Central memory CD4-positive, alpha-beta T cell (primary cell): ENCODE measurements at places on chromosomes 13 and 19.

- no peak for DNase-seq
Observed at GRCh38 chr19:57803594-57804325, 11.0 kb downstream of the ZNF552 start.

- DNase-seq, result no peak
Observed at GRCh38 chr19:19026299-19026971, 6.9 kb downstream of the SUGP2 start.

DNA sequence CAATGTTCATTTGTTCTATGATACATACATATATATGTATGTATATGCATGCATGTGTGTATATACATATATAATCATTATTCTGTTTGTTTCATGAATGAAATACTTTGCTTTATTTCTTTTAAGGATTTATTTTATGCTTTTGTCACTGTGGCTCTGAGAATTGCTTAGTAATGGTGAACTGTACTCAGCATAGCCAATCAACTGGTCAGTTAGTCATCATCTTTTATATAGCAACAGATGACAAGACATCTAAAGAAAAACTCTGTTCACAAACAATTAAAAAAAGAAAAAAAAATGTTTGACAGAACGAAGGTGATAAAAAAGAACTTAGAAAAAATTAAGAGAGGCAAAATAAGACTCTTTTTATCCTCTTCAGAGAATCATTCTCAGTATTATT lies 1440.3 kb downstream of the PCDH9 start:
- DNase-seq, result no peak

DNA sequence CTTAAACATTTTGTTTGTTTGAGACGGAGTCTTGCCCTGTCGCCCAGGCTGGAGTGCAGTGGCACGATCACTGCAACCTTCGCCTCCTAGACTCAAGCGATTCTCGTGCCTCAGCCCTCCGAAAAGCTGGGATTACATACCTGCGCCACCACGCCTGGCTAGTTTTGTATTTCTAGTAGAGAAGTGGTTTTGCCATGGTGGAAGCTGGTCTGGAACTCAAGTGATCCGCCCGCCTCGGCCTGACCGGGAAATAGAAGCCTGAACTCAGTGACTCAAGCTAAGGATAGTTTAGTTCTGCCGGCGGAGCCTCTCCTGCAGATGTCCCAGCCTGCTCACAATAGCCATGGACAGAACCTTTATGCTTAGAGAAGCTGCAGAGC lies 53.0 kb upstream of the ZNF254 start:
- DNase-seq, result peak; percentile 30

- DNase-seq, result no peak
Observed at GRCh38 chr19:55677572-55678028, 2.6 kb downstream of the EPN1 start.

GRCh38 chr13:64127856-64128255 lies 2712.2 kb upstream of the PCDH20 start:
- no peak for DNase-seq

- no peak for DNase-seq
Observed at GRCh38 chr13:103157434-103158145, 91.4 kb upstream of the SLC10A2 start.

DNA sequence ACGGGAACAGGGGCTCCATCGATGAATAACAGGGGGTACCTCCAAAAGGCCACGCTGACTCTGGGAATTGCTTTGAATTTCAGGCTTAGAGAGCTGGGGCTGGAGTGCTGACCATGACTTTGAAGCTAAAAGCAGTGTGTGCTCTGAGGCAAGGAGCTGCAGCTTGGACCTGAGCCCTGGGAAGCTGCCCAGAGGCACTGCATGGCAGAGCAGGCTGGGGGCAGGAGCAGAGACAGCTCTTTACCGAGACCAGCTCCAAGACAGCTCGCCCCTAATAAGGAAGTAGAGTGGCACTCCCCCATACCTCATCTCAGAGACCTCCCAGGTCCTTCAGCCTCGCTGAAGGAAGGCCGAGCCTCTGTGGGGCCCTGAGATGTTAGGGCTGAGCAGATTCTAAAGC lies 200.2 kb downstream of the COL4A1 start:
- DNase-seq, result no peak

- DNase-seq, result peak; percentile 42
Observed at GRCh38 chr19:991174-991931, 7.2 kb downstream of the WDR18 start.

- no peak for DNase-seq
Observed at GRCh38 chr13:43305416-43305815, 282.0 kb downstream of the DNAJC15 start.

GRCh38 chr13:83471011-83471410 lies 411.3 kb downstream of the SLITRK1 start:
- DNase-seq, result no peak

DNA sequence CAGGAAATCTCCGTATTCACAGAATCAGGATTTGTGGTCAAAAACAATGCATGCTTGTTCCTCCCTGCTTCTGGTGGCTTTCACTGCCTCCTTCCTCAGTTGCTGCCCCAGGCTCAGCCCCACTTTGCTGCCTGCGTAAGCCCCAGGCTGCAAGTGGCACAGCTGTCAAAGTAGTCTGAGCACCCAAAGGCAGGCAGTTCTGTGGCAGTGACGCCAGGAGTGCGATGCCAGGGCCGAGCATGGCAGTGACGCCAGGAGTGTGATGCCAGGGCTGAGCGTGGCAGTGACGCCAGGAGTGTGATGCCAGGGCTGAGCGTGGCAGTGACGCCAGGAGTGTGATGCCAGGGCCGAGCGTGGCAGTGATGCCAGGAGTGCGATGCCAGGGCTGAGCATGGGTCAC lies 77.3 kb upstream of the GPR183 start:
- peak; percentile 72 for DNase-seq

- DNase-seq, result no peak
Observed at GRCh38 chr13:82681535-82681934, 1200.7 kb downstream of the SLITRK1 start.

DNA sequence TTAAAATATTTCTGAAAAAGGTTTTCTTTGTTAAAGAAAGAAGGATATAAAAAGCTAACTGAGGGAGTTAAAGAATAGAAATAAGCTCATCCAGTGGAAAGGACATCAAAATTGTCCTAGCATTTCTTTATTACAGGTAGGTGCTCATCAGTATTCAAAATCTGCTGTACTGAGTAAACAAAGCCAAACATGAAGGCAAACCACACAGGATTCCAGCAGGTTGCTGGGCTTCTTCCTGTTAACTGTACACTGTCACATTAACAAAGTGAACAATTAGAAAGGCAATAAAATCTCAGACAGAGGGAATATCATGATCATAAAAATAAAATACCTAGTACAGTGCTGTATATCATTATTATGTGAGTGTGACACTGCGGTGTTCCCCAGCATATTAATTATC lies 1541.0 kb downstream of the SLITRK5 start:
- no peak for DNase-seq

DNA sequence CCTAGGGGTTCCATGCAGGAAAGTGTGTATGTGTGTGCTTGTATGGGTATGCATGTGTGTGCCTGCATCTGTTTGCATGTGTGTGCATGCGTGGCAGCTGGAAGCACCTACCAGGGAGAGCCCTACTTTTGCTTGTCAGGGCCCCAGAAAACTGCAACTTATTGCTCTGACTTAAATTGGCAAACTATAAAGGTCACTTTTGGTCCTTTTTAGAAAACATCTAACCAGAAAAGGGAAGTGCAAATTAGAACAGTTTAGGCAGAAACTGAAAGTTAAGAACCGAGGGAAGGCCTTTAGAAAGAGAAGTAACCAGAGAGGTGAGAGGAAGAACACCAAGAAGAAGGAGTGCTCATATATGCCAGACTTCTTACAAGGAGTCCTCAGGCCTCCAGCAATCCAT lies 32.5 kb downstream of the DLEU7 start:
- no peak for DNase-seq

DNA sequence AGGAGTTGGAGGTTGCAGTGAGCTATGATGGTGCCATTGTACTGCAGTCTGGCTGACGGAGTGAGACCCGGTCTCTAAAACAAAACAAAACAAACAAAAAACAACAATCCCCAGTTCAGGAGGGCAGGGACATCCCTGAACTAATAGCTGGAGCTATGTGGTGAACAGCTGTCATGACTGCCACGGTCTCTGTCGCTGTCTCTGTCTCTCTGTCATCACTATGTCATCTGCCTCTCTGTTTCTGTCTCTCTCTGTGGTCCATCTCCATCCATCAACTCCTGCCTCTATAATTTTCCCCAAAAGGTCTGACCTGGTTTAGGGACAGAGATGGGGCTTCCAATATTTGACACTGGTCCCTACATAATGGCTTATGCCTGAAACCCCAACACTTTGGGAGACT lies 7.4 kb downstream of the ITPKC start:
- DNase-seq, result no peak

- DNase-seq, result no peak
Observed at GRCh38 chr13:113585896-113586295, 1.3 kb downstream of the TFDP1 start.

DNA sequence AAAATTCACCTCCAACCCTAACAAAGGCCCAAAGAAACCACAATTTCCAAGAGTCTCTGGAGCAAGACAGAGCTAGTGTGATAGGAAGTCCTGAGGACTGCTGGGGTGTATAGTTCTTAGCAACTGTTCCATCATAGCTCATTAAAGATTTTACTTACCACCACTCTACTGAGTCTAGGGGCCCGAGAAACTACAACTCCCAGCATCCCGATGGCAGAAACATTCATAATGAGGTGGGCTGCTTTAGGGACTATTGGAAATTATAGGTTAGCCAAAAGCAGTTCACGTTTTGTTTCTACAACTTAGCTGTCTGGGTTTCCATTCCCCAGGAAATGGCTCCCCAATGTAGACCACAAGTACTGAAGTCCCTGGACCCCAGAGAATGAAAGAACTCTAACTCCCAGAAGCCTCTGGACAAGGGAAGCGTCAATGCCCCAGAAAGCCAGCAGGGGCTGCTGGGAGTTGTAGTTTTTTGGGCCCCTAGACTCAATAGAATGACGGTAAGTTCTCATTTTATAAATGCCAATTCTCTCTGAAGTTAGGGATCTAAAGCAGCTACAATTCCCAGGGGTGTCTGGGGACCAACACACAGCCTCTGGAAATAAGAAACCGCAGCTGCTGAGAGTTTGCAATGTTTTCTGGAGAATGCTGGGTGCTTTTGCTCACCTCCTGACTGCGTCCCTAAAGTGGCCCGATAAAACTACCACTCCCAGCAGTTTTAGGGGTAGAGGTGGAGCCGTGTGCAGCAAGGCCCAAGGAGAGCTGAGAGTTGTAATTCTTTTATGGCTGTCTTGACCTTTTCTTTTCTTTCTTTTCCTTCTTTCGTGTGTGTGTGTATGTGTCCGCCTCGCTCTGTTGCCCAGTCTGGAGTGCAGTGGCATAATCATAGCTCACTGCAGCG lies 11.1 kb downstream of the FTL start:
- peak; percentile 41 for DNase-seq

- no peak for DNase-seq
Observed at GRCh38 chr13:26561651-26562511, 4.4 kb downstream of the WASF3 start.
